NCI-H2171 treated with DMSO at 0.1 percent for 48 hours (cell line): ENCODE measurements at places on chromosomes 2 and 18.

DNA sequence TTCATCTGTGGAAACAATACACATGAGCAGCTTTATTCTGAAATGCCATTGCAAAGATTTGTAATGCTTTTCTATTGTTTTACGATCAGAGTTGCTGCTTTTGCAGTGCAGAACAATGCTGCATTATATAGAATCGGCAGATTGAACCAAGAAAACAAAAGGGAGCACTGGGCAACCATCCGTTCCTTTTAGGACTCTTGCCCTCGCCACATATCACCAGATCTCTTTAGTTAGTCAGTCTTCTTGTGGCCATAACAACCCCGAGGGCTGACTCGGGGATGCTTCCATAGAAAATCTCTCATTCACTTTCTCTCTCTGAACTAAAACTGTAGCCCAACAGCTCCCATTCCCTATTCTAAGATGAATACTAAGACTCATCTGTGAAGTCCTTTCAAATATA lies 340.4 kb downstream of the NRXN1 start:
- no peak for DNase-seq

DNA sequence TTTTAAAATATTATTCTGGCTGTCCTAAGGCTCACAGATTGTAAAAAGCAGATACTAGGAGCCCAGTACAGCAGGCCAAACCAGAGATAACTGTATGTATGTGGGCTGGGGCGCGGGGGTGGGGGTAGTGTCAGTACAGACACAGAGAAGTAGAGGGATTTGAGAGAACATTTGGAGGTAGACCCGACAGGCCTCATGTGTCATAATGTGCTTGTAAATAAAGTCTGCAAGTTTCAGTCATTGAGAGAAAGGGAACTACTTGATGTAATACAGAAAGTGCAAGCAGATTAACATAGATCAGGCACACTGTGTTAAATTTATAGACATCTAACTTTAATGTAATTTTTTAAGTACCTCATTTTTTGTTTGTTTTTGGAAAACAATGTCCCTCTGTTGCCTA lies 7.4 kb upstream of the POLI start:
- DNase-seq = no peak

DNA sequence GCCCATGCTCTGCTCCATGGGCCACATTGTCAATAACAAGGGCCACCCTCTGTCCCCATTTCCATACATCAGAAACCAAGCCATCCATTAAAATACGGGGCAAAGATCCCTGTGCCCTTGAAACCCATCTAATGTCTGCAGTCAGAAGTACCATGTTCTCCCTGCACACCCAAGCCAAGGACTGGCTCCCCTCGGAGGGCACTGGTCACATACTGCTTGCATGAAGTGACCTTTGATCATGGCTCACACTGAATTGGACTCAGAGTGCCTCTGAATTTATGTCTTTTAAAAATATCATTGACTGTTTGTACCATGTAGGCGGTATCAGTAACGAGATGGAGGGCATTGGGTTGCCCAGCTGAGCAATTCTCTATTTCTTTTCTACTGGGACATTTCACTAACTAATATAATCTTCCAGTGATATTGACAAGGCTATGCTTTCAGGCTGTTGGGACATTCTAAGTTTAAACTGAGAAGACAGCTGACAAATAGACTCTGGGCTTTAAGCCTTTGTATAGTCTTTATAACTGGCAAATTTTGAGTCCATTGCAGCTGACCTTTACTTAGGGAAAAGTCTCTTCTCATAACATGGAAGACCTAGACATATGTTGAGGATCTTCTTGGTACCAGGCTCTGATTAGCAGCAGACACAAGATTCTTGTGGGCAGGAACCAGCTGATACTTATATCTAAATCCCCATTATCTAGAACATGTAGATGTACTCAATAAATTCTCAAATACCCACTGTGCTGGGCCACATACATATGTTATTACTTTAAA lies 214.3 kb downstream of the MYCN start:
- no peak for DNase-seq

DNA sequence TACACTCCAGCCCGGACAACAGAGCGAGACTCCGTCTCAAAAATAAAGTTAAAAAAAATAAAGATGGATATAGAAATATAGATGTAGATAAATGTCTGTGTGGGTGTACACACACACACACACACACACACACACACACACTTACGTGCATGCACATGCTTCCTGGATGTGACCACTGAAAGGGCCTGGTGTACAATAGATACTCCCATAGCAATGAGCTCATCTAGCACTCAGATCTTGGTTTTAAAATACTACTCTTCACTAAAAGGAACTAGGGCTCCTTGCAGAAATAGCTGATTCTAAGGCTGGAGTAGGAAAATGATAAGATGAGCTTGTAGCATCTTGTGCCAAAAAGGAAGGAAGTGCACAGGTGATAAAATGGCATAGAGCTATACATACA lies 39.1 kb downstream of the ROCK2 start:
- no peak for DNase-seq

DNA sequence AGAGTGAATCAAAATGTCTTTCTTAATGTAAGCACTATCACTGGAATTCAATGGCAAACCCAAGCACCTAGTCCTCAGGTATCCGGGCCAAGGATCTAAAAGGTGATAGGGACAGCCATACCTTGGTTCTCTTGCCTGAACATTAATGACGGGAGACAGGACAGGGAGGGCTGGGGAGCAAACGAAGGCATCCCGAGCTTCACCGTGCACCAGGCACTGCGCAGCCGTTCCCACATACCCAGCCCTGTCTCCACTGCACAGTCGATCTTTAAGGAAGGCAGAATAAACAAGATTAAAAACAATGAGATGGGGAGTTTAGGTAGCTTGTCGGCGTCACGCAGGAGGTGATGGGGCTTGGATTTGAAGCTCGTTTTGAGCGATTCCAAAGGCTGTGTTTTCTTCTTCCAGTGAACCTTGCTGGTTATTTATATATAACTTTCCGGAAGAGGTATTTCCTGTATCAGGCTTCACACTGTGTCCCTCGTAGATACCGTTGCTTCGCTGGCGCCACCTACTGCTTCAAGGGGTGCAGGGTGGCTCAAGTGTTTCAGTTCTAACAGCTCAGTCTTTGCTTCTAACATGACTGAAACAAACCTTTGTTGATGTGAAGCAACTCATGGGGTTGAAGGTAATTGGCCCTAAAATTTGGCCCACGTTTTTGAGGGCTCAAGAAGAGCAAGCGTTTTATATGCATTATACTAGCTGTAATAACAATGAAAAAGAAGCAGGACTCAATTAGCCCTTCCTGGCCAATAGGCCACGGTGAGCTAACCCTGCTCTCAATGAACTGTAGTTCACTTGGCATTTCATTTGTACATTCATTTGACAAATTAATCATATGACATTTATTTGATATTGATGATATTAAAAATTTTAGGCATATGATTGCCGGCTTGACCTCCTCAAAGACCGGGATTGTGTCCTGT lies 77.4 kb downstream of the DCDC2C start:
- peak; percentile 23 for DNase-seq

DNA sequence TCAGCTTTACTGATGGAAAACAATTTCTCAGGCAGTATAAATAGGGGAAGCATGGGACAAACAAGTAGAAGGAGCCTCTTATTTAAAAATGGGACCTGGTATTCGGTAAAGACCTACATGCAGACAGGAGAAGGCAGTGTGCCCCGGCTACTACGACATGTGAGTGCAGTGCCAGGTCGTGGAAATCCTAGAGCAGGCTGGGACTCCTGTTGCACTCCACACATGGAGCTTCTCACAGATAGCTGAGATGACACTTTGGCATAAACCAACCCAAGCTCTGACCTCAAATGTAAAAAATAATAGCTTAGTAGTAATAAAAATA lies 885 bp upstream of the DSEL start:
- DNase-seq = peak; percentile 45

DNA sequence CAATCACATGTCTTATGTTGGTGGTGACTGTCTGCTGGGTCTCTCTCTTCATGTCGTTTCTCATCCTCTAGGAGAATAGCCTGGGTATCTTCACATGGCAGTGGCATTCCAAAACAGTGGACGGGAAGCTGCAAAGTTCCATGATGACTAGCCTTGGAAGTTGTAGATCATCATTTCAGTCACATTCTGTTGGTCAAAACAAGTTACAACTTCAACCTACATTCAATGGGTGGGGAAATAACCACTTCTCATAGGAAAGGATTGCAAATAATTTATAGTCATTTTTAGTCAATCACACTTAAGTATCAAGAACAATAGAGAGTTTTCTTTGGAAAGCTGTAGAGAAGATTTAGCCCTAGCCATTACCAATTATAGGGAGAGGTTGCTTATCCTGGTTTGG lies 395.0 kb upstream of the CDH2 start:
- DNase-seq = no peak

GRCh38 chr2:207724113-207724512 lies 12.7 kb downstream of the CCNYL1 start:
- DNase-seq = no peak

GRCh38 chr2:108403494-108403893 lies 25.7 kb downstream of the SULT1C4 start:
- no peak for DNase-seq

GRCh38 chr2:100563407-100564247 lies 834 bp downstream of the PDCL3 start:
- no peak for DNase-seq

DNA sequence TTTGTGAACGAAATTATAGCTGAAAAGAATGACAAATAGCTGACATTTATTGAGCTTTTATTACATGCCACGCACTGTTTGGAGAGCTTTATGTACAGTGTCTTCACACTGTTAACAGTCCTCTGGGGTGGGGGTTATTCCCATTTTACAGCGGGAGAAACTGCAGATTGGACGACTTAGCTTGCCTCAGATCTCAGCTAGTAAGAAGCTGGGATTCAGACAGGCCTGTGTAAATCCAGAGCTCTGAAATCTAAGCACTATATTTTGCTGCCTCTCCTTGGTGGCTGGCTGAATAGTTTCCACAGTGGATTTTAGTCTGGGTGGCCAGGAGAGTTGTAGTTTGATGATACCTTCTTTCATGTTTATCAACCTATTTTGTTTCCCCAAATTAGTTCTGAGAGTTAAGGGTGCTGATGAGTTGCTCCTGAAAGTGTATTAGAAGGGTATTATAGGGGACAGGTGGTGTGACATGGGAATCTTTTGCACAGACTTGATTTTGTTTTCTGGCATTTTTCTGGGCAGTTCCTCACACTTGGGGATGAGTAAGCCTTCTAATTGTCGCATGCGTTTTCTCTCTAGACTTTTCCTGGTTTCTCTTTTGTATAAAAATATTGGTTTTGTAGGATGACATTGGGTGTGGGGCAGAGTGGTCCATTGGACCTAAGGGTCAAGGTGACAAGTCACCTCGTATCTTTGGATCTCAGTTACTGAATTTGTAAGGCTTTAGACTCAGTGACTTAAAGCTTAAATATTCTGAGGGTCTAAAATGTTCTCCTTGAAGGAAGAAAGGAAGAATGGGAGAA lies 1.5 kb downstream of the ACSL3 start:
- DNase-seq = peak; percentile 31

GRCh38 chr2:99348173-99348572 lies 11.0 kb downstream of the EIF5B start:
- DNase-seq = no peak

- DNase-seq = no peak
Observed at GRCh38 chr2:187447336-187447735, 716 bp downstream of the CALCRL start.

GRCh38 chr2:207823865-207824264 lies 54.2 kb upstream of the FZD5 start:
- no peak for DNase-seq

- peak; percentile 26 for DNase-seq
Observed at GRCh38 chr18:23963443-23964165, 51.0 kb upstream of the TTC39C start.

GRCh38 chr2:201970786-201971108 lies 62.9 kb upstream of the FZD7 start:
- no peak for DNase-seq

DNA sequence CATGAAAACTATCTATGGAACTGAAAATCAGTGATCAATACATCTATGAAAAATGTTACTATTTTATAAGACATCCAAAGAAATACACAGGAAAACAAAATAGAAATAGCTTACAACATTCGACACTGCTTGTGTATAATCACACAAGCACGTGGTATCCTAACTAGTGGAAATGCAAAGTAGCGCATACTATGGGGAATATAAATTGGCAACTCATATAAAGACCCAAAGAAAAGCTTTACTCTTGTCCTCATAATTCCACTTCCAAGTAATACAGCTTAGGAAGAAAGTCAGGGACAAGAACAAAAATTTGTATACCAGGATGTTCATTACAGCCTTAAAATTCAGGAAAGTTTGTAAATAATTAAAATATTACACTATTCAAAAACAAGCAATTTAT lies 384.6 kb downstream of the NRXN1 start:
- no peak for DNase-seq

DNA sequence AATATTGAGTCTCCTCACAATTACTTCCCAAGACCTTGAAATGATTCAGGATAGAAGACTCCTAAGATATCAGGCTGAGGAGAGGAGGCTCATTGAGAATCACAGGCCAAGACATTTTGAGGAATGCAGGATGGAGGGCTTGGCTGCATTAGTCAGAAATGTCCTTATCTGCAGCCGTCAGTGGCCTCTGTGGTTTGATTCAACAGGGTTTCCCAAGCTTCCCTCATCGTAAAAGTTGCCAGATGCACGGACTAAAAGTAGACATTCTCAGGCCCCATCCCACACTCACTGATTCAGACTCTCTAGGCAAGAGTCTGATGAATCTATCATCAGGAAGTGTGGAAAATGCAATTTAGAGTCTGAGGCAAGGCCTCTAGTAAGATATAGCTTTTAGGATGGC lies 34.0 kb upstream of the TMEM178A start:
- DNase-seq = no peak

- DNase-seq = no peak
Observed at GRCh38 chr2:222492683-222493082, 68.3 kb downstream of the SGPP2 start.

DNA sequence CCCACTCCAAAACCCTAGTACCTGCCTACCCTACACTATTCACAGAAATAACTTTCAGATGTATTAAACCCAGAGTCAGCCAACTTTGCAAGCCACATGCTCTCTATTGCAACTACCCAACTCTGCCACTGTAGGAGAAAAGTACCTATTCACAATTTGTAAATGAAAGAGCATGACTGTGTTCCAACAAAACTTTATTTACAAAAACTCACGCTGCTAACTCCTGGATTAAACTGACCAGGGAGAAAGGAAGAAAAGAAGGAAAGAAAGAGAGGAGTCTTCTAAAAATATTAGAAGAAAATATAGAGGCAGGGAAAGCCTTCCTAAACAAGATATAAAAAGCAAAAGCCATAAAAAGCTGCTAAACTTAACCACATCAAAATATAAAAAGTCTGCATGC lies 24.6 kb downstream of the SLC1A4 start:
- DNase-seq = no peak

DNA sequence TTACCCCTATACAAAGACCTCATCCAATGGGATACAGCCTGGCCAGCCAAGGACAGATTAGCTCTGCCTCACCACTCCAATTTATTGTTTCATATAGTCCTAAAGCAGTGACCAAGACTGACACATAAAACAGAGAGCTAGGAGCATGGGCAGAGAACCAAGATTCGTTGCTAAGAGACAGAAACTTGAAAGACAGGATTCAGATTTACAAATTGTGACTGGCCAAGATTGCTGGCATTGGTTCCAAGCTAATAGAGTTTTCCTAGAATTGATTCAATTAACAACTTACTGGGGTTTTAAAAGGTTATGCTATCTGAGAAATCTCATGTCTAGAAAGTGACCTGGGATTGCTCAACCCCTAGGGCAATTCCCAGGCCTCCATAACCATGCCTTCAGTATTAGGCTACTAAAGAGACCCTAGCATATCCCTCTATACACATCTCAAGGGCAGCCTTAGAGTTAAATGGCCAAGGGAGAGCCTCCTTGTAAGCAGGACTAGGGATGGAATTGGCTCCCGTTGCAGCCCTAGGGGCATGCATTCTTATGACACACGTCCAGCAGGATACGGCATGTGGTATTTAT lies 75.6 kb downstream of the ICOS start:
- no peak for DNase-seq
